NCI-H526 treated with DMSO at 0.1 percent for 48 hours (cell line): ENCODE measurements at places on chromosomes 12 and 14.

DNA sequence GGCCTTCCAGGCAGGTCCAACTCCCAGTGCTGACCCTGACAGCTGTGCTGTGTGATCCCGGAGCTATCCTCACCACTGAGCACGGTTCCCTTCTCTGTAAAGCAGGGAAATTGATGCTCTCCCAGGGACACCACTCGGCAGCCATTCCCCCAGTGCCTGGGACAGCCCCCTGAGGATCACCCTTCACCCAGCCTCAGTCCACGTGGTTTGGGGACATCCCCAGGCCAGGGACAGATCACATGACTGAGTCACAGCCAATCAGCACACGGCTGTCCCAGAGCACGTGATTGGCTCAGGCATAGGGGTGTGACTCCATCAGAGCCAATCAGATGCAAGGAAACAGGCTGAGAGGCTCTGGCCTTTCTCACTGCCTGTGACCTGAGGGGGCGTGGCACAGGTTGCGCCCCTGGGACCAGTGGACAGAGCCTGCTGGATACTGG, 68.8 kb upstream of the SFSWAP start:
- DNase-seq = no peak

DNA sequence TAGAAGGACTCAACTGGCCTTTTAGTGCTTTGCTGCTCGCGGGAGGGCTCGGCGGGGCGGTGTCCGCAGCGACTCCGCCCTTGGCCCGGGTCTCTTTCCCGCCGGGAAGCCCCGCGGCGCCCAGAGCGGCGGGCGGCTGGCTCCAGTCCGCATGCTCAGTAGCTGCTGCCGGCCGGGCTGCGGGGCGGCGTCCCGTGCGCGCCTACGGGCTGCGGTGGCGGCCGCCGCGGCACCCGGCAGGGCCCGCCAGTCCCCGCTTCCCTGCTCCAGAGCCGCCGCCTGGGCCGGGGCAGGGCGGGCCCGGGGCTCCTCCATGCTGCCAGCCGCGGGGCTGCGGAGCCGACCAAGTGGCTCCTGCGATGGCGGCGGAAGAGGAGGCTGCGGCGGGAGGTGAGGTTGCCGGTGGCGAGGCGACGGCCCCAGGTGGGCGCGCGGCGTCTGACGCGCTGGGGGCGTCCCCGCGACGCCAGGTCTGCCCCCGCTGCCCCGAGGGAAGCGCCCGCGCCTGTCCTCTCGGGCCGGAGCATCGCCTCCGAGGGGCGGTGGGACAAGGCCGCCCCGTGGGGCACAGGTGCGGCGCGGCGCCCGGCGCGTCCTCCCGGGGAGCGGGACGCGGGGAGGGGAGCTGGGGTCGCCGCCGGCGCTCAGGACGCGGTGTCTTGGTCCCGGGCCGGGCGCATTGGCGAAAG, at the start of gene BMAL2:
TSS of gene BMAL2 (plus strand) at position 123 of the 689 bp plus-strand sequence. CDS start at position 360, 237 bp downstream.
- peak; percentile 44 for DNase-seq

DNA sequence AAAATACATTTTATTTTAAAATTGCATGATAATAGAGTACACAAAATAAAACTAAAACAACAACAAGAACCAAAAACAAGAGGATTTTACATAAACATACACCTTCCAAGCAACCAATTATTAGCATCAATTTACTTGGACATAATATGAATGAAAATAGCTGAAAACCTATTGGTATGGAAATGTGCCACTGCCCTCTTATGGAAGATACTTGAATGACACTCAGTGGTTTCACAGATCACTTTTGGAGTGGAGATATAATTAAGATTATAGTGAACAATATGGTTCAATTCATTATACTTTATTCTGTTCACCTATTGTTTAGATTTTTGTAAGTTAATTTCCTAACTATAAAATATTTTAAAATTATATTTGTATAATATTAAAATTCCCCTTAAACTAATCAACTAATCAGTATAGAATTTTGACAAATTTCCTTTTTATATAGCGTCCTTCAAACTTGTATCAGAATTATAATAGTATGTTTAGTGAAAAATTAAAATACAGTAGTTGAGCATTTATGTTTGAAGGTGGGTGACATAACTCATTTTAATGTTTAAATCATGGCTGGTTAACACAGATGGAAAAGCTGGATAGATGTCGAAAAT, 70.1 kb downstream of the SLC6A15 start:
- peak; percentile 65 for DNase-seq

DNA sequence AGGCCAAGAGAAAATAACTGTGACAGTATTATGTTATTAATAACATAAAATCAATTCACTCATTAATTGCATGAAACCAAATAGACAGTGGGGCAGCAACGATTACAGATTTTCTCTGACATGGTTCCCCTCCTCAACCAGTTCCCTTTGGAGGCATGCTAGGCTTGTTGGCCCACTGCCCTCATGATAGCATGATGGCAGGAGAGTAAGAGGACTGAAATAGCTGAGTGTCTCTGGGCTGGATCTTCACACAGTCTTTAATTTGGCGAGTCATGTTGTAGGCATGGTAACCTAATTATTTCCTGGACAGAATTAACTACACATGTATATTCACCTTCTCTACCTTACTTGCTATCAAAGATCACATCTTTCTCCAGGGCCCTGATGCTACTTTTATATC, 266.2 kb upstream of the PELI2 start:
- DNase-seq = no peak

- DNase-seq = no peak
These were observed 4.4 kb downstream of the KRT18 start for GRCh38 chr12:52953181-52953841.

GRCh38 chr14:28756884-28757570, 9.6 kb upstream of the FOXG1 start:
- DNase-seq = no peak

DNA sequence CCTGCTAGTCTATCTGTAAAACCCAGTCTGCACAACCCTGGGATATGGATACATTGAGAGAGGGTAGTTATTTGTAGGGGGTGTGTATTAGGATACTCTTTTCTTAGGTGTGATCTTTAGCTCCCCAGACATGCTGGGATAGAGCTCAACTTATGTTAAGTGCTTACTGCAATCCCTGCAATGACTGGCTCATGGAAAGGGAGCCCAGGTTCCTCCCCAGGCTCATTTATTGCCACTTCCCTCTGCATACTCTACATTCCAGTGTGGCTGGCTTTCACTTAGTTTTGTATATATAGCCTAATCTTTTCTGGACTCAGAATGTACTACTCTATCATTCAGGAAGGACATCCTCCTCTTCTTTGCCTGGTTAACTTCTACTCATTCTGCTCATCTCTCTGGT, 172.0 kb downstream of the SYT10 start:
- DNase-seq = no peak

DNA sequence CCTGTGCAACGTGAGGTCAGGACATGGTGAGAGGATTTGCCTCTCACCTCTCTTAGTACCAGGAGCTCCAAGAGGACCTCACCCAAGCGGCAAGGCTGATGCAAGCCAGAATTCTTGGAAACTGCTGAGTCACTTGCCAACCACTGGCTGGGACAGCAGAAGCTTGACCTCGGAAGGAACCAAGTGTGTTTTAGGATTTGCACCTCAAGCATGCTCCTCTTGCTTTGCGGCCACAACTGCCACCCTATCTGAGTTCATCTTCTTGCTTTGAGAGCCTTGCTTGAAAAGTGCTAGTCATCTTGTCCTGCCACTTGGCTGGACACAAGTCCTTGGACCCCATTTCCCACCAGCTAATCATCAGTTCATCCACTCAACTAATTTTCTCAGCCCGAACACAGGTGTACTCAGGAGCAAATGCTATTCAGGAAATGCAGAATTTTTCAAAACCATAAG, 195.8 kb downstream of the SLC25A21 start:
- no peak for DNase-seq

DNA sequence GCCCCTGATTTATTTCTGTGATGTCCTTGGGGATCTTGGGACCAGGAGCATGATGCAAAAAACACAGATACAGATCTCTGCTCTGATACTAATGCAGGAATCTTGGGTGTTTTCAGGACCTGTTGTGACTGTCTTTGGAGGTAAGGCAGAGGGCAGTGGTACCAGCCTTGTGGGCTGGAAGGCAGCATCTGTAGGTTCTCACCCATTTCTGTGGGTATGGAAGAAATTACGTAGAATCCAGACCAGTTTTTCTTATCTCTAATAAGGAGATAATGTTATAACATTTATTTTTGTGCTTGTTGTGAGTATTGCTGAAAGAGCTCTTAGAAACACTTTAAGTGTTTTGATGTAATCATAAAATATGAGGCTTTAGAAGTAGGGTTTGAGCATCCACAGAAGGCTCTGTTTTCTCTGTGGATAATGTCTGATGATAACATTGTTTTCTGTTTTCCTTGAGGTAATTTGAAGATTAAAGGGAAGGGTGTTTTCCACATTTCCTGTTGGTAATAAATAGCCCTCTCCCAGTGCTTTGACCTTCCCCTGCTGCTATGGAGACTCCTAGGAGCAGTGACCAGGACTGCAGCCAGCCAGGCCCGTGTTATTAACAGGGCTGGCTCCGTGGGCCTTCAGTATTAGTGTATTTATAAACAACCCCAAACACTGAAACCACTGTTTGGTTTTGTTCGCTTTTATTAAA, 9.4 kb upstream of the DCP1B start:
- no peak for DNase-seq

DNA sequence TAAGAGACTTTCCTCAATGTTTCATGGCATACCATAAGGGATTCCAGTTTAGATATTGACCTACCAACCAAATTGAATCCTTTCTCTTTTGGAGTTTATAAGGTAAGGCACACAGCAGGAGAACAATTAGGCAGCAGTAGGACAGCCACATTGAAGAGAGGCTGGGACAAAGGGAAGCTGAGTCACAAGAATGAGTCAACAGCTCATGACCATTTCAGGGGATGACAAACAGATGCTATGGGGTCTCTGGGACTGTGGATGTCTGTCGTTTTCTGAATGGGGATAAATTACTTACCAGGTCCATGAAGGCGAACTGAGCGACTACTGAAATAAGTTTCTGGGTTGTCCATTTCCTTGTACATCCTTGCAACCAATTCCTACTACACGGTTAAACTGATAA, 48.6 kb upstream of the E2F7 start:
- DNase-seq = no peak

DNA sequence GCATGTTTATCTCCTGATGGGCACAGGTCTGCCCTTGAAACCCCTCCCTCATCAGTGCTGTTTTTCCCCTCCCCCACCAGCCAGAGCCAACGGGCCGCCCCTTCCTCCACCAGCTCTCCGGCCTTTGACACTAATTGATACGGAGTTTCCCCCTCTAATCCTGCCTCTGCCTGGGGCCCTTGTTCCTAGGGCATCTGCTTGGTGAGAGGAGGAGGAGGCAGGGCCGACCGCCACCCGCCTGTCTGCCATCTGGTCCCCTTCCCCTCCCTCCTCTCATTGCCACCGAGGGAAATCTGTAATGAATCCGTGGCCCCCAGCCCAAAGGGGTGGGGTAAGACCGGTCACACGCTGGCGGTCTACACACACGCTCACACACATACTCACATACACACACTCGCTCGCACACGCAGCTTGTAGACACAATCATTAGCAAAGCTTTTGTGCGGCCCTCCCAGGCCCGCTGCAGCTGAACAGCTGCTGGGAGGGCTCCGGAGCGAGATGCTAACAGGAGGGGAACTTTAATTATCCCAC, 27.4 kb downstream of the SRRM4 start:
- no peak for DNase-seq

GRCh38 chr14:87312169-87312893, 680.7 kb downstream of the GALC start:
- no peak for DNase-seq

GRCh38 chr12:11702959-11703358, 53.5 kb downstream of the ETV6 start:
- DNase-seq = no peak

- DNase-seq = no peak
These were observed 39.2 kb upstream of the KCNJ8 start for GRCh38 chr12:21813751-21814150.

- no peak for DNase-seq
These were observed 1554.5 kb upstream of the FLRT2 start for GRCh38 chr14:83975435-83975834.

DNA sequence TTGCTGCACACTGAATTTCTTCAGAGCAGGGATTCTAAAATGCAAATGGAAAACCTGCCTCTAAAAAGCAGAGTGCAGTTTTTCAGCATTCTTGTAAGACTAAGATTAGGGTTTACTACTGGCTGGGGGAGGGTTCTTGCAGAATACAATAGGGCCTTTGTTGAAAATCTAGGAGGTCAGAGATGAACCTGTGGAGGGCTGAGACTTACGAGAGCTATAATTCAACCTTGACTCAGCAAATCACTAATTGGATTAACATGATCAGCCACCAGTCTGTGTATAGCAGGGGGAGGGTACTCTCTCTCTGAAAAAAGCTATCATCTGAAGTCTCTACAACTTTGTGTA, 92.6 kb upstream of the HIF1A start:
- peak; percentile 88 for DNase-seq

GRCh38 chr12:117226505-117226904, 36.2 kb upstream of the FBXO21 start:
- DNase-seq = no peak

- no peak for DNase-seq
These were observed 56.4 kb upstream of the ISM2 start for GRCh38 chr14:77554816-77555599.
